HepG2 (cell line): ENCODE measurements at places on chromosomes 16 and 17. TPM values are rescaled to one million over a fixed set of nuclear protein-coding genes. Genes with fewer than 3 reads are reported as not detected.

TBX21 gene
- total RNA-seq, result not detected in 2 replicates

PLLP gene
- 39.5 and 60.6 TPM in 2 replicates for total RNA-seq

ZNF18 gene
- total RNA-seq, result 5.4 and 6.7 TPM in 2 replicates

IL17C gene
- total RNA-seq, result not detected in 2 replicates

GRCh38 chr17:64015447-64015846 lies 5.0 kb downstream of the ICAM2 start:
- H3K27me3 ChIP-seq, result no peaks in the 10 kb centered on the region; the same call in 2 of the 3 replicates
- no peak for DNase-seq
- no peaks in the 10 kb centered on the region for H3K36me3 ChIP-seq
- no peak overlapping the region for H3K4me3 ChIP-seq
- no peak overlapping the region for H3K27ac ChIP-seq
- H3K4me1 ChIP-seq, result peaks cover 7% of the 10 kb centered on the region

DNA sequence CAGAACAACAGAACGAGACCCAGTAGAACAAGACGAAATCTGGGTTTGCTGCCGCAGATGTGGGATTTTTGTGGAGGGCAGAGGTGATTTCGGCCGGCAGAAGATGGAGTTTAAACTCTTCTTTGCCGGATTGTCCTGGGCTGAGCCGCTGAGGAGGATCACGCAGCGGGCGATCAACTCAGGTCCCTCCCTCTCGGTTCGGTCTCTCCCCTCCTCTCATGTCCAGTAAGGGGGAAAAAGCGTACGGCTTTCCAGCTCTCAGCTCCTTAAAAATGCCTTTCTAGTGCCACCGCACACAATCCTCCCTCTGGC lies 2.5 kb downstream of the PHF12 start:
- peak overlapping the region; percentile 88 for H3K27ac ChIP-seq
- no peaks in the 10 kb centered on the region for H3K27me3 ChIP-seq

- H3K36me3 ChIP-seq, result 0 out of 2 replicates have a peak, but pooled peaks cover 2% of the 10 kb centered on the region
- peak; percentile 88 for DNase-seq
- peak overlapping the region; percentile 92 for H3K27ac ChIP-seq
- H3K4me3 ChIP-seq, result peak overlapping the region; percentile 100
- no peaks in the 10 kb centered on the region for H3K27me3 ChIP-seq
These were observed 1.3 kb downstream of the AKAP1 start for GRCh38 chr17:57086069-57086930.

GRCh38 chr16:8619671-8620370 lies 1.7 kb upstream of the METTL22 start:
- H3K27ac ChIP-seq, result no peak overlapping the region
- H3K27me3 ChIP-seq, result peaks cover 2% of the 10 kb centered on the region; the same call in 1 of the 2 replicates
- no peak overlapping the region for H3K4me3 ChIP-seq
- H3K4me1 ChIP-seq, result peaks cover 44% of the 10 kb centered on the region
- DNase-seq, result no peak

DNA sequence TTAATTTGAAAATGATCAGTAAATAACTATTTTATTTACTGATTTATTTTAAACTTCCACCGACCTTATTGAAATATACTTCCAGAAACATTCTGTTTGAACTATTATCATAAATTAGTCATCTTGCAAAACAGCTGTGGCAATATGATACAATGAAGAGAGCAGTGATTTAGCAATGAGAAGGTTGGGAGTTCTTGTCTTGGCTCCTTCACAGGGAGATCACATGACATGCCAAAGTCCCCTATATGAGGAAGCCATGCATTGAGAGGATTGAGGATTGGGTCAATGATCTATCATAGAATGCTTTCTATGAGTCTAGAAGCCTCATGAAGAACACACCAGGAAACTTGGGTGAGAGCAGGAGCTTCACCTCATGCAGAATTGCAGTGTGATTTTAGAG lies 222.7 kb downstream of the LGALS9B start:
- no peak for DNase-seq
- H3K36me3 ChIP-seq, result no peaks in the 10 kb centered on the region
- H3K4me3 ChIP-seq, result no peak overlapping the region
- no peak overlapping the region for H3K27ac ChIP-seq

GRCh38 chr16:10827691-10828341 lies 9.2 kb upstream of the TVP23A start:
- H3K36me3 ChIP-seq, result no peaks in the 10 kb centered on the region
- DNase-seq, result no peak
- H3K27ac ChIP-seq, result no peak overlapping the region

- peak overlapping the region; percentile 21 for H3K27ac ChIP-seq
- no peaks in the 10 kb centered on the region for H3K36me3 ChIP-seq
- H3K27me3 ChIP-seq, result peaks cover 26% of the 10 kb centered on the region
- no peak for DNase-seq
- H3K4me3 ChIP-seq, result peak overlapping the region; percentile 78
- H3K4me1 ChIP-seq, result peaks cover 50% of the 10 kb centered on the region
These were observed 15.0 kb downstream of the ZNF213 start for GRCh38 chr16:3149630-3150345.

- H3K27ac ChIP-seq, result no peak overlapping the region
- no peak overlapping the region for H3K4me3 ChIP-seq
- H3K27me3 ChIP-seq, result no peaks in the 10 kb centered on the region
- DNase-seq, result no peak
These were observed 2.6 kb downstream of the NT5C start for GRCh38 chr17:75128694-75129505.

- H3K4me3 ChIP-seq, result peak overlapping the region; percentile 92; the same call in 1 of the 2 replicates
- peaks cover 10% of the 10 kb centered on the region for H3K36me3 ChIP-seq
- H3K4me1 ChIP-seq, result peaks cover 40% of the 10 kb centered on the region
These were observed 1.5 kb downstream of the HEATR6 start for GRCh38 chr17:60077226-60077625.

DNA sequence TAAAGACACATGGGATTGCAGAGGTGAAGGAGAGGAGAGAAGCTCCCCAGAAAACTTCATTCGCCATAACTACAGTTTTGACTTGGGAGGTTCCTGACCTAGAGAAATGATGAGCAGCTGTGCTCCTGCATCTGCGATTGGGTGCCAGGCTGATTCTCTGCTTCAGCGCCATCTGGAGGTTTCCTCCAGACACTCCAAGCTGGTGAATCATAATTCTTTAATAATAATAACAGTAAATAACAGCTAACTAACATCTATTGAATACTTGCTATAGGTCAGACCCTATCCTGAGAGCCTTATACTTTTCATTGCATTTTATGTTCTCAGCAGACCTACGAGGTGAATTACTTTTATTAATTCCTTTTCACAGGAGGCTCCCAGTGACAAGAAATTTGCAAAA lies 575.8 kb downstream of the TOX3 start:
- H3K4me3 ChIP-seq, result no peak overlapping the region
- H3K36me3 ChIP-seq, result no peaks in the 10 kb centered on the region
- no peak for DNase-seq
- no peak overlapping the region for H3K27ac ChIP-seq
- H3K4me1 ChIP-seq, result no peaks in the 10 kb centered on the region

- H3K4me3 ChIP-seq, result peak overlapping the region; percentile 48; the same call in 1 of the 2 replicates
- no peaks in the 10 kb centered on the region for H3K27me3 ChIP-seq
- H3K27ac ChIP-seq, result peak overlapping the region; percentile 73
- H3K36me3 ChIP-seq, result peaks cover 5% of the 10 kb centered on the region; the same call in 1 of the 2 replicates
These were observed 25.5 kb downstream of the MYO18A start for GRCh38 chr17:29154516-29155226.

GRCh38 chr16:65075877-65076276 lies 46.0 kb downstream of the CDH11 start:
- no peaks in the 10 kb centered on the region for H3K27me3 ChIP-seq
- no peak for DNase-seq
- H3K4me1 ChIP-seq, result 0 out of 2 replicates have a peak, but pooled peaks cover 2% of the 10 kb centered on the region
- no peaks in the 10 kb centered on the region for H3K36me3 ChIP-seq

GRCh38 chr16:85963753-85964285 lies 64.9 kb downstream of the IRF8 start:
- H3K4me1 ChIP-seq, result no peaks in the 10 kb centered on the region
- peaks cover 4% of the 10 kb centered on the region; the same call in 1 of the 2 replicates for H3K27me3 ChIP-seq

DNA sequence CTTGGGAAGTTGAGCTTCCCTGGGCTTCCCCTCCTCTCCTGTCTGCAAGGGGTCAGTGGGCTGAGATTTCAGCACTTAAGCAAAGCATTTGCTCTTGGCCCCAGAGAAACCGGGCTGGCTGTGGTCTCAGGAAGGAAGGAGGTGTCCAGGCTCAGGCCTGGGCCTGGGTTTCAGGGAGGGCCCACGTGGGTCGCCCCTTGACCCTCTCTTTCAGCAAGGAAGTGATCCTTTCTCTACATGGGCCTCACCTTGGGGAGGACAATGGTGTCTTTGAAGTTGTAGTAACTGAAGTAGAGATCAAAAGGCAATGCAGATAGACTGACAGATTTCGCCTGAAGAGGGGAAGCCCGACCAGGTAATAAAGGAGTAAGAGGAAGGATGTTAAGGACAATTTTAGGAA lies 2.7 kb downstream of the NOD2 start:
- DNase-seq, result peak; percentile 75
- peaks cover 72% of the 10 kb centered on the region for H3K4me1 ChIP-seq
- H3K4me3 ChIP-seq, result peak overlapping the region; percentile 31
- H3K36me3 ChIP-seq, result no peaks in the 10 kb centered on the region

- no peak overlapping the region for H3K27ac ChIP-seq
- H3K27me3 ChIP-seq, result no peaks in the 10 kb centered on the region
- no peak overlapping the region for H3K4me3 ChIP-seq
- DNase-seq, result peak; percentile 60
- H3K4me1 ChIP-seq, result peaks cover 18% of the 10 kb centered on the region
These were observed 35.0 kb downstream of the BCAS3 start for GRCh38 chr17:60712675-60713074.
